Central memory CD8-positive, alpha-beta T cell (primary cell): ENCODE measurements at places on chromosomes 6 and 20.

- no peaks in the 10 kb centered on the region for H3K4me1 ChIP-seq
- no peak overlapping the region for H3K4me3 ChIP-seq
- H3K36me3 ChIP-seq, result no peaks in the 10 kb centered on the region
- peaks cover 28% of the 10 kb centered on the region for H3K27me3 ChIP-seq
- no peak overlapping the region for H3K27ac ChIP-seq
Measured at GRCh38 chr6:40336296-40336695, 250.9 kb downstream of the LRFN2 start.

- no peak overlapping the region for H3K4me3 ChIP-seq
- no peaks in the 10 kb centered on the region for H3K36me3 ChIP-seq
- DNase-seq, result no peak
- peaks cover 74% of the 10 kb centered on the region for H3K27me3 ChIP-seq
Measured at GRCh38 chr6:156563714-156564113, 213.5 kb upstream of the ARID1B start.

DNA sequence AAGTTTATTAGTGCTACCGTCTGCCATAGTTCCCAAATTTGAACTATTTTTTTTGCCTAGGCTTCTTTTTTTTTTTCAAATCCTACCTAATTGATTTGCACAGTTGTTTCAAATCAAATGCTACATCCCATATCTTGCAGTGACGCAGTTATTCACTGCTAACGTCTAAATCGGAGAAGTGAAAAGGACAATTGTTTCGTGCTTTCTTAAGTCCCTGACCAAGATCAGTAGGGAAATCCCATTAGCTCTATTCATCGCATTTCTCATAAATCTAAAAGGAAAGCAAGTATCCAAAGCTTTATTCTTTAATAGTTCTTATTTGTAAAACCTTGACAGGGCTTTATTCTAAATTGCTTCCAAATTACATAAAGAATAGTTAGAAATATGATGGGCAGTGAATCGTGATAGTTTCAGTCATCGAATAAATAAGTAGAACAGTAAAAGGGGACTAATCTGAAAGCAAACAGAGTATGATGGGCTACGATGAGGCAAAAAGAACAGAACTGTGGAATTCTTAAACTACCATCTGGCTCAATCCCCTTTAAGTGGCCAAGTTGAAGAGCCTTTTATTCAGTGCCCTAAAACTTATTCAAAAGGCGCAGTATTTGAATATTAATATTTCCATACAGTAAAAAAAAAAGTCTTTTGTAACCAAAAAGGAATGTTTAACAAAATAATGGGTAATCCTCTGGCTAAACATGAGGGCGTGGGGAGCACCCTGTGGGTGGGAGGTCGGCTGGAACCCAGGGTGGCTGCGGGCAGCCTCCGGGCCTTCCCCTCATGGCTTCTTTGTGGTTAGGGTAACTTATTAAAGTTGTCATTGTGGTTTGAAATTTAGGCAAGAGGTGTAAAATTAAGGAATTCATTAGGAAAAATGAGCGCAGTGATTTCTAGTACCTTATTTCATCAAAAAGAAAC is 3.0 kb upstream of the ARID1B start:
- H3K4me3 ChIP-seq, result no peak overlapping the region
- H3K36me3 ChIP-seq, result peaks cover 9% of the 10 kb centered on the region
- no peak for DNase-seq
- peaks cover 16% of the 10 kb centered on the region for H3K4me1 ChIP-seq
- H3K27me3 ChIP-seq, result no peaks in the 10 kb centered on the region
- H3K27ac ChIP-seq, result no peak overlapping the region

DNA sequence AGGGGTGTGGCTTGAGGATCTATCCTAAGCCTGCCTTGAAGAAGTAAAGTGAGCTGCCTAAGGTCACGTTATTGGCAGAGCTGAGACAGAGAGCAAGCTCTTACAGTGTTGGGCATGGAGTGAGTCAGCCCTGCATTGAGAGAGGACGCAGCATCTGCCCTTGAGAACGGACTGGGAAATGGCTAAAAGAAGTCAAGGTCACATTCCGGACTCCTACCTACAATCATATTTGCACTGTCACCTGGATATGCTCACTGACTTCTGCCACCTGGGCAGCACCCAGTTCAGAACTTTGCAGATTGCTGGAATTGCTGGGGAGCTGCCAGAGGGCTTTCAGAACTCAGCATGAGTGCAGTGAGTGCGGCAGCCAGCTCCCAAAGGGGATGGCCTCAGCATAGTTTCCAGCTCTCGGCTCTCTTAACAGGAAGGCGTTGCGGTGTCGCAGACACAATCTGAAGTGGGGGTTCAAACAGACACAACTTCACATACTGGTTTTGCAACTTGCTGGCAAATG is 199.3 kb upstream of the SGK1 start:
- peaks cover 14% of the 10 kb centered on the region for H3K4me1 ChIP-seq
- no peaks in the 10 kb centered on the region for H3K27me3 ChIP-seq
- no peak for DNase-seq
- H3K36me3 ChIP-seq, result peaks cover 2% of the 10 kb centered on the region
- H3K4me3 ChIP-seq, result no peak overlapping the region
- H3K27ac ChIP-seq, result peak overlapping the region; percentile 64

- peak overlapping the region; percentile 26 for H3K4me3 ChIP-seq
- H3K27ac ChIP-seq, result peak overlapping the region; percentile 83
- no peaks in the 10 kb centered on the region for H3K27me3 ChIP-seq
- H3K36me3 ChIP-seq, result peaks cover 8% of the 10 kb centered on the region
Measured at GRCh38 chr20:5168651-5169396, 42.0 kb downstream of the CDS2 start.

DNA sequence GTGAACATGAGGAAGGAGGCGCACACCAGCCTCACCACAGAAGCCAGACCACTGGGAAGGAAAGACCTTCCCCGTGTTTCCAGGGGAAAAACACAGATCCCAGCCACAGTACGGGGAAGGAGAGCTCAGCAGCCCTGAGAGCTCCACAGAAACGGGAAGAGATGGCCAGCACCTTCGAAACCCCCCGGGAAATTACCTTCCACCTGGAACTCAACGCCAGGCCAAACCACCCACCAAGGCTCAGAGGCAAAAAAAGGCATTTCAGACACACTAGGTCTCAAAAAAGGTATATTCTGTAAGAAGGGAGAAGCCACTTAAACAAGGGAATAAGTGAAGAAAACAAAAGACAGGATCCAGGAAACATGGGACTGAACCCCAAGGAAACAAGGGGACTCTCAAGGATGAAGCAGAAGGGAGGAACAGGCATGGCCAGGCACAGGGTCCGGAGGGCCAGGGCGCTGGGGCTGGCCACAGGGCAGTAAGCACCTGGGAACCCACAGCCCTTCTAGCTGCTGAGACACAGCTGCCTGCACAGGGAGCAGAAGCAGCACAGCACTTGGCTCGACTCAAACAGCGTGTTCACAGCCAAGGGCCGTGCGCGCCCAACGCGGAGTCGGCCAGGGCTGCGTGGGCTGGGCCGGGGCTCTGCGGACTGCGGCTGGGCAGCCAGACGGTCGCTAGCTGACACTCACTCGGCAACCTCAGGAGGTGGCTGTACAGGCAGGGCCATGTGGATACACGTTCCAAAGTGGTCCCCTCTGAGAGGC is 44.6 kb downstream of the TAF4 start:
- H3K27ac ChIP-seq, result peak overlapping the region; percentile 64
- H3K36me3 ChIP-seq, result peaks cover 1% of the 10 kb centered on the region
- peaks cover 53% of the 10 kb centered on the region for H3K4me1 ChIP-seq
- H3K27me3 ChIP-seq, result no peaks in the 10 kb centered on the region
- H3K4me3 ChIP-seq, result no peak overlapping the region

GRCh38 chr6:50847890-50848594 is 29.4 kb downstream of the TFAP2B start:
- no peak for DNase-seq
- H3K4me3 ChIP-seq, result no peak overlapping the region
- H3K27ac ChIP-seq, result no peak overlapping the region
- no peaks in the 10 kb centered on the region for H3K36me3 ChIP-seq
- H3K4me1 ChIP-seq, result no peaks in the 10 kb centered on the region
- H3K27me3 ChIP-seq, result peaks cover 73% of the 10 kb centered on the region

GRCh38 chr6:104603108-104603745 is 256.5 kb downstream of the HACE1 start:
- no peak overlapping the region for H3K4me3 ChIP-seq
- H3K4me1 ChIP-seq, result no peaks in the 10 kb centered on the region
- no peaks in the 10 kb centered on the region for H3K27me3 ChIP-seq
- DNase-seq, result no peak
- no peak overlapping the region for H3K27ac ChIP-seq

DNA sequence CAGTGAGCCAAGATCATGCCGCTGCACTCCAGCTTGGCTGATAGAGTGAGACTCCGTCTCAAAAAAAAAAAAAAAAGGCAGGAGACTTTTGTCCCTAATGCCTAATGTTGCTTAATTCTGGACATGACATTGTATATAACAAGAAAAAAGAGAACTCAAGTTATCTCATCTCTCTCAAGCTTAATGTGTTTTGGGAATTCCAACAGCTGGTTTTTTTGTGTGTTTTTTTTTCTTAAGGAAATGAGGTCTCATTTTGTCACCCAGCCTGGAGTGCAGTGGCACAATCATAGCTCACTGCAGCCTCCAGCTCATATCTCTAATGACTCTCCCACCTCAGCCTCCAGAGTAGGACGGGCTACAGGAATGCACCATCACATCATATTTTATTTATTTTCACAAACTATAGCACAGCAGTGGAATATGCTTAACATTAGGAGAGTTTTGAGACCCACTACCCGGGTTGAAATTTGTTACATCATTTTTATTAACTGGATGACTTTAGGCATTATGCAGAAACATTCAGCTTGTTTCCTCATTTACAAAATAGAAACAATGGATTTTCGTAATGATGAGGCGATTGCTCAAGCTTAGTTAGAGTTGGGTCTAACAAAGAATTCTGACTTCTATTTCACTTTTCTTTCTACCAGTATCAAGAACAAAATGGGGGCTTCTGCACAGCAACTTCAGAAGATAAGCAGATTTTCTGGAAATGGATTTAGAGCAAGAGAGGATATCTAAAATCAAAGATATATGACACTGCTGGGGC is 104.1 kb upstream of the BTN3A2 start:
- no peak overlapping the region for H3K27ac ChIP-seq
- no peaks in the 10 kb centered on the region for H3K4me1 ChIP-seq
- DNase-seq, result no peak
- H3K27me3 ChIP-seq, result no peaks in the 10 kb centered on the region
- H3K36me3 ChIP-seq, result no peaks in the 10 kb centered on the region
- no peak overlapping the region for H3K4me3 ChIP-seq

- no peak overlapping the region for H3K4me3 ChIP-seq
- H3K36me3 ChIP-seq, result peaks cover 6% of the 10 kb centered on the region
- H3K4me1 ChIP-seq, result peaks cover 4% of the 10 kb centered on the region
Measured at GRCh38 chr6:28794175-28795002, 129.4 kb downstream of the TRIM27 start.

DNA sequence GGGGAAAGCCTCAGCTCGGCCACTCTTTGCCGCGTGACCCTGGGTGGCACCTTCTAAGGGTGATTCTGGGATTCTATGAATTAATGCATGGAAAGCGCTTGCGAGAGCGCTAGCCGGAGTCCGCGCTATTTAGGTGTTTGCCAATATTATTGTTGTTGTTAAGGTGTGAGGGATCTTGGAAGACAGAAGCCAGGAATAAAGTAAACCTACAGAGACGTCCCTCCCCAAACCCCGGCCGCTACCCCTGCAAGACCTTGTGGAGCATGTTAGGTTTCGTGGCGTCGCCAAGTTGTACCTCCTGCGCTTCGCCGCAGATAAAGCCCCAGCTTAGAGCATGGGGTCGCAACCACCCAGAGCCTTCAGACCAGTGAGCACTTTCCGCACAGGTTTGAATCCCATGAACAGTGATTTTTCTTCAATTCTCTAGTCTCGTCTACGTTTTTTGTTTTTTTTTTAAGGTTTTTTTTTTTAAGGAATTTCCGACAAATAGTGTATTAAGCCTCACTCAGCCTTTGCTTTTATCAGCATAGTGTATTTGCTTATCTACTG is 16.9 kb upstream of the ZSCAN9 start:
- H3K27ac ChIP-seq, result no peak overlapping the region
- H3K4me1 ChIP-seq, result peaks cover 27% of the 10 kb centered on the region
- peaks cover 86% of the 10 kb centered on the region for H3K27me3 ChIP-seq
- H3K4me3 ChIP-seq, result peak overlapping the region; percentile 54
- peaks cover 2% of the 10 kb centered on the region for H3K36me3 ChIP-seq
- DNase-seq, result no peak

- no peaks in the 10 kb centered on the region for H3K4me1 ChIP-seq
- no peak overlapping the region for H3K27ac ChIP-seq
- H3K36me3 ChIP-seq, result no peaks in the 10 kb centered on the region
- DNase-seq, result no peak
Measured at GRCh38 chr6:126947070-126947469, 171.4 kb upstream of the RSPO3 start.

GRCh38 chr20:32515631-32516101 is 69.5 kb downstream of the NOL4L start:
- H3K4me1 ChIP-seq, result peaks cover 39% of the 10 kb centered on the region
- H3K27me3 ChIP-seq, result no peaks in the 10 kb centered on the region
- H3K4me3 ChIP-seq, result no peak overlapping the region
- DNase-seq, result no peak
- H3K36me3 ChIP-seq, result peaks cover 23% of the 10 kb centered on the region

GRCh38 chr6:70221715-70222438 is 81.0 kb downstream of the COL9A1 start:
- no peak for DNase-seq
- peaks cover 26% of the 10 kb centered on the region for H3K27me3 ChIP-seq
- H3K36me3 ChIP-seq, result no peaks in the 10 kb centered on the region
- H3K4me3 ChIP-seq, result no peak overlapping the region
- no peaks in the 10 kb centered on the region for H3K4me1 ChIP-seq
- H3K27ac ChIP-seq, result no peak overlapping the region

DNA sequence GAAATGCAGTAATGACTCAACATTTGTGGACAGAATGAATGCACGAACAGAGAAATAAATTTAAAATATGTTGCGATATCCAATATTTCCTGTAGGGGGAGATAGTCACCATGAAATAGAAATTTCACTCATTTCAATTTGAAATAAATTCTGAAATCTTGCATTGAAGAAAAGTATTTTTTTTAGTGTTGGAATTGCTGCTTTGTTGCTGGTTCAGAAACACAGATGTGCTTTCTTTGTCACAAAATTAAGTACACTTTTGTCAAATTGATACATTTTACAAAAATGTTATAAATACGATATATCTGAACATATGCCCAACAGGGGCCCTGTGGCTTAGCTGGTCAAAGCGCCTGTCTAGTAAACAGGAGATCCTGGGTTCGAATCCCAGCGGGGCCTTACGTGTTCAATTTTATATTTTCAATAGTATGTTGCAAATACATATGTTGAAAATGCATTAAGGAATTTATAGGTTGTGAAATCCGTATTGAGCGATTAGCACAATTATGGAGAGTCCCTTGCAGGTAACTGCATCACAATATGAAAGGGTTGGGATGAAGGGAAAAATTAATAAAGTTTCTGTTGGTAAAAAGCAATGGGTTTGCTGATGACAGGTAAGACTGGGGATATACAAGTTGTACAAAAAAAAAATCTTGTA is 85.4 kb upstream of the PRSS16 start:
- no peak for DNase-seq
- H3K36me3 ChIP-seq, result peaks cover 18% of the 10 kb centered on the region
- H3K27ac ChIP-seq, result peak overlapping the region; percentile 68
- no peak overlapping the region for H3K4me3 ChIP-seq
- H3K4me1 ChIP-seq, result peaks cover 19% of the 10 kb centered on the region

DNA sequence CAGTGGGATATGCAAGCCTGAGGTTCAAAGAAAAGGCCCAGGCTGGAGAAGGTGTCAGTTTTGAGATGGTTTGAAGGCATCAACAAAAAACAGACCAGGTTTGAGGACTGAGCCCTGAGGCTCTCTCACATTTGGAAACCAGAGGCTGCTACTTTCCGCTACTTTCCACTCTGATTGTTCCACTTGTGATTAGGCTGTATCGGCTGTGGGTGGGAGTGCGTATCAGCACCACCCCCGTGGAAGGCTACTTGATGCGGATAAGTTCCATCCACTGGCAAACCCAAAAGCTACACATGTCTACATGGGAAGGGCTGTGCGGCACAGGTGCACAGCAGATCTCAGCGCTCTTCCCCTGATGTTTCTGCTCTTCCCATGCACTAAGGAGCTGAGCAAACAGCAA is 198.7 kb downstream of the GMPR start:
- peak overlapping the region; percentile 93 for H3K27ac ChIP-seq
- H3K4me3 ChIP-seq, result peak overlapping the region; percentile 76
- H3K27me3 ChIP-seq, result no peaks in the 10 kb centered on the region
- H3K4me1 ChIP-seq, result peaks cover 74% of the 10 kb centered on the region
- no peak for DNase-seq
